ENCODE measurements at places on chromosomes 7 and 10.

GRCh38 chr10:73044378-73045285 is 52.0 kb downstream of the P4HA1 start:
- no peak overlapping the region for H3K4me3 ChIP-seq
- no peak overlapping the region for H3K27ac ChIP-seq
- H3K27me3 ChIP-seq = no peaks in the 10 kb centered on the region
- no peaks in the 10 kb centered on the region for H3K4me1 ChIP-seq
- H3K36me3 ChIP-seq = peaks cover 12% of the 10 kb centered on the region

DNA sequence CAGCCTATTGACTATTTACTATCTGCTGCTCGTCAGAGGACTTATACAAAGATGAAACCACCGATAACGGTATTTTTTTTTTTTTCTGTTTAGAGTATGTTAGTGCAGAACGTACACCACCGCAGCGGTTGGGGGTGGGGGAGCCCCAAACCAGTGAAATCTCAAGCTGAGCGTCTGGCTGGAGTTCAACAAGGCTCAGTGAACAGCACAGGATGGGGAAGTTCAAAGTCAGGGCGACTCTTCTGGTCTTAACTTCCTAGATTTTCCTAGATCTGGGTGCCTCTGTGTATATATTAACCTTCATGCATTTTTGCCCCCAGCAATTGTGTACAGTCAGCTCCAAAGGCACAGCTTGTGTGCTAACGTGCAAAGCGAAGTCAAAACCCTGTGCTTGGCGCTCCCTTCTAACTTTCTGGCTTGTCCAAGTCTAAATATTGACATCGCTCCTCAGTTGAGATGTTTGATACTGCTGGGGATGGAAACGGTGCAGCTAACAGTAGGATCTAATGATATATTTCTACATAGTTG is 1.1 kb downstream of the RHOBTB1 start:
- peak overlapping the region; percentile 3 for H3K4me3 ChIP-seq
- H3K36me3 ChIP-seq = no peaks in the 10 kb centered on the region
- H3K4me1 ChIP-seq = peaks cover 15% of the 10 kb centered on the region
- H3K27me3 ChIP-seq = peaks cover 26% of the 10 kb centered on the region
- H3K27ac ChIP-seq = peak overlapping the region; percentile 69
- DNase-seq = no peak

GRCh38 chr7:44059219-44060090 is 5.9 kb downstream of the PGAM2 start:
- H3K27ac ChIP-seq = no peak overlapping the region
- H3K4me3 ChIP-seq = no peak overlapping the region
- no peaks in the 10 kb centered on the region for H3K27me3 ChIP-seq
- peaks cover 6% of the 10 kb centered on the region for H3K4me1 ChIP-seq
- peaks cover 60% of the 10 kb centered on the region for H3K36me3 ChIP-seq

DNA sequence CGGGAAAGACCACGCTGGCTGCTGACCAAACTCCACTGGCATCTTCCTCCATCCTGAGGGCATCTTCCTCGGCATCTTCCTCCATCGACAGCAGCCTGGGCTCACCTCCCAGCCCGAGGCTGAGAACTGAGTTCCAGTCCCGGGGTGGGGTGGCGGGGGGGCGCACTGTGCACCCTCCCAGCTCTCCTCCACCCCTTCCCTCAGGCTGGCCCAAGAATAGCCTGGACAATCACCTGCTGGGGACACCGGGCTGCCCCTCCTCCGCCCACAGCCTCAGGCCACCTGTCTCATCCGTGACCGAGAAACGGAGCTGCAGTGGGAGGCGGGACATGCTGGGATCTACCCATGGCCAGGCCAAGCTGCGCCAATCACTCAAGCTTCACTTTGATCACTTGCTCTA is 37.2 kb downstream of the DIP2C start:
- DNase-seq = no peak
- H3K27ac ChIP-seq = no peak overlapping the region
- no peaks in the 10 kb centered on the region for H3K27me3 ChIP-seq

Data from CD8-positive, alpha-beta memory T cell (primary cell).